ENCODE measurements at places on chromosomes 5 and 9.
A peak's percentile ranks its signal among the peaks of the same experiment; 100 is the strongest.

- no peak for DNase-seq
Observed at GRCh38 chr5:102290004-102290403, 6.1 kb downstream of the SLCO4C1 start.

GRCh38 chr5:135719428-135720063, 114.9 kb upstream of the SLC25A48 start:
- no peak for DNase-seq

DNA sequence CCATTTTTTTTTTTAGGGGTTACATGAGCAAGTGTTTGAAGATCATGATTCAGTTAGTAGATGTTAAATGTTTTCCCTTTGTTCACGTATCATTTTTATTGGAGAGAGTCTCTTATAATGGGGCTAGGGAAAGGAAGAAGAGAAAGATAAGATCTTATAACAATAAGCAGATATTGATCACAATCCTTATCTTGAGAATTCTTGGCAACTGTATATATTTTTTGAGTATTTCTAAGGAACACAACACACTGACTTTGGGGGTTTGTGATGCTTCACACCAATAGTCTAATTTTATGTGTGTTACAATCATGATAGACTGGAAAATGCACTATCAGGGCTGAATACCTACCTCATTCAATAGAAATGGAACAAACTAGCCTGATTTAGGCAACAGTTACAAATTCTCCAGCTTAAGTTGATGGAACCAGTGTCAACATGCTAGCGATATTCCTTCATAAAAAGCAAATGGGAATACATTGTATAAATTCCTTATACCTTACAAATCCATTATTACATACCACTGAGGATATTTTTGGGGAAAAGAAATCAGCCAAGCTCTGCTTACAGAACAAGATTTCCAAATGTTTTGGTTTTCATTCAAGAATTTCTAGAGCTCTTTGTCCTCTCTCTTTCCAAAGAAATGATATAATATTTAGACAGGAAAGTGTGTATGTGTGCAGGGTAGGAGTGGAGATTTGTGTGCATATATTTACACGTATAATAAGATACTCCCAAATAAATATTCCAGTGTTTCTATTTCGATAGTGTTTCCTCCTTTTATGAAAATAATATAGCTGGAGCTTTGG, 41.5 kb downstream of the SVEP1 start:
- DNase-seq, result peak; percentile 14

GRCh38 chr5:107469485-107470294, 201.0 kb downstream of the EFNA5 start:
- DNase-seq, result no peak

DNA sequence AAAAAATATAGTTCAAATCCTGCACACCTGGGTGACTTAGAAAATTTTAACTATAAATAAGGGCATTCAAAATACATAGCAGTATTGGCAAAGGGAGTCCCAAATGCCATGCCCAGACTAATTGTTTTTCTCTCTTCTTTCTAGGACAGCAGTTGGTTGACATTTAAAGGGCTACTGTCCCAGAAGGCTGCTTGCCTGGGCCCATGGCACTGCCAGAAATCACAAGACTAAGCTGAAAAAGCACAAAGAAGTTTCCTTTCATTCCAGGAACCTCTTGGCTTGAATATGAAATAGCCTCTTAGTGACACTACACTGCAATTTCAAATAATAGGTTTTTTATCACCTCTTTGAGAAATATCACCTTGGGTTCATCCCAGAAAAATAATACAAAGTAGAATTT, 388.9 kb upstream of the TRPC7 start:
- no peak for DNase-seq

GRCh38 chr9:27765266-27766072, 192.2 kb upstream of the C9orf72 start:
- no peak for DNase-seq

DNA sequence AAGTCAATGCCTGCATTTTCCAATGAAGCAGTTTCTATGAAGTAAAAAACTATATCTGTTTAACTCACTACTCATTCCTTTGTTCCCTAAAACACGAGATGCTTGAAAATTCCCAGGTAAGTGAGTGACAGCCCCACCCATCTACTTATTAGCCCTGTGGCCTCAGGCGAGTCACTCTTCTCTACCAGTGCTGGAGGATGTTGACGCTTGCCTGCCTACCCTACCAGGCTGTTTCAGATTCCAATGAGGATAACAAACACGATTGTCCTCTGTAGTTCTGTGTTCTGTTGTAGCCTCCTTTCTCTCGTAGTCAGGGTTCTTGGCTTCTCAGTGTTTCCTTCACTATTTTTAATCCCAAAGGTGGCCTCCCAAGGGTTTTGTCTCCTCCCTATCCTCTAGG, 388.8 kb downstream of the KDM4C start:
- DNase-seq, result no peak

DNA sequence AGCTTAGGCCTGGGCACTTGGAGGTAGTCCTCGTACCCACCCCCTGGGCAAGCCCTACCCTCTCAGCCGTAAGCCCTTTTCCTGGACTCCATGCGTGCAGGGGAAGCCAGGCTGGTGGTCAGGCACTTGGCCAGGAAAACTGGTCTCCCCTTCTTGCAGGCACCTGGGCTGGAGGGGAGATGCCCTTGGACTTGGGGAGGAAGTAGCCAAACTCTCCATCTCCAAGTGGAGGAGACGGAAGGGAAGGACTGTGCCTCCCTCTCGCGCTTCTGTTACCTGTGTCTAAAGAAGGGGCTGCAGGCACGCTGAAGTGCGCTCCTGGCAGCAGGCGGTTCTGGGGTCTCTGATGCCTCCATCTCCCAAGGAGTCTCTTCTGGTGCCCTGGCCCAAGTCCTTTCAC, 283.9 kb downstream of the PBX3 start:
- no peak for DNase-seq

DNA sequence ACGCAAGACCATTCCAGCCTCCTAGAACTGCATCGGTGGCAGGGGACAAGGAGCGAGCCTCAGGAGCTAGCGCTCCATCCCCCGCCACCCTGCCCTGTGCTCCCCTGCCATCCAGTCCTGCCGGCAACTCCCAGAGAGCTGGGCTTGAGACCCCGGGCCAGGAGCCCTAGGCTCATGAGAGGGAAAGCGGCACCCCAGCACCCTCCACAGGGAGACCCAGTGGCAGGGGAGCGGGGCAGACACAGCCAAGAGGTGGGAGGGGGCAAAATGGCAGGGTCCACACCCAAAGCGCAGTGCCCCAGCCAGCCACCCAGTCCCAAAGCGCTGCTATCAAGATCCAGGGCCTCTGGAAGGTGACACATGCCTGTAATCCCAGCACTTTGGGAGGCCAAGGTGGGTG, 12.7 kb downstream of the UBAC1 start:
- no peak for DNase-seq

- DNase-seq, result no peak
Observed at GRCh38 chr5:68966596-68966995, 127.2 kb upstream of the SLC30A5 start.

DNA sequence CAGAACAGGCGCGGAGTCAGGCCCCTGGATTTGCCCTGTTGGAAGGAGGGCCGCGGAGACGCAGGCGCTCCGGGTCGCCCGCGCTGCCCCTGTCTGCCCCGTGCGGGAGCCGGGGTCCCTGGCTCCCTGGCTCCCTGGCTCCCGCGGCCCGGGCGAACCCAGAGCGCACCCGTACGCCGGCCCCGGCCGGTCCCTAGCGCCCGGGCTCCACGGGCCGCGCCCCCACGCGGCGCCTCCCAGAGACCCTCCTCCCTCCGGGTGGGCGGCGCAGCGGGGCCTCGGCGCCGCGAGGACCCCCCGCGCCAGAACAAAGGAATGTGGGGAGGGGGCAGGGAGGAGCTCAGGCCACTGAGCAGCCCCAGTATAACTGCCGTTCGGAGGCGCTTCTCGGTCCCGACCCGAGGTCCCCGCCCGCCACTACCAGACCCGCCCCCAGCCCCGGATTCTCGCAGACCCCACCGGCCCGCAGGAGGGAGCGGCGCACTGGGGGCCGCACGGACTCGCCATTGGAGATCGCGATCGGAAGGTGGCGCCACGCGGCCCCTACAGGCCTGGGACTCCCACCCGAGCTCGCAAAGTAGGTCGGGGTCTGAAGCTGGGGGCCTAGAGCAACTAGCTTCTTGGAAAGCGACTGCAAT, 2.4 kb downstream of the NFIL3 start:
- no peak for DNase-seq

GRCh38 chr9:91433180-91433579, 9.5 kb upstream of the NFIL3 start:
- peak; percentile 86 for DNase-seq

DNA sequence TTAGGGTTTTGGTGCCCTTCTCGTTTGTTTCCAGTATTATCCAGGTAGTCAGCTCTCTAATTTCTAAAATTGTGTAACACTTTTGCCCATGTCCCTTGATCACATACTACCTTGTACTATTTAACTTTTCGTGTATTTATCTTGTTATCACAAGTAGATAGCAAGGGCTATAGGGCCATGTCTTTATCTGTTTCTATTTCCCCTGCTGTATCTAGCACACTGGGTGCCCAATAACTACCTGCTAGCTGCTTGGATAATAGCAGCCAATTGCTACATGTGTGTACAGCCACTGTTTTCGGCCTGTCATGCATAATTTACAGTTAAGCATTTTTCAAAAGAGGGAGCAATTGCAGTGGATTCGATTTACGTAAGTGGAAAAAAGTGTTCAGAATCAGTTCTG, 64.8 kb upstream of the TNFAIP8 start:
- DNase-seq, result no peak

- DNase-seq, result no peak
Observed at GRCh38 chr5:1772634-1773033, 27.0 kb downstream of the MRPL36 start.

GRCh38 chr5:45826055-45826454, 129.9 kb upstream of the HCN1 start:
- no peak for DNase-seq
